ENCODE measurements at places on chromosomes 3 and 15.

- DNase-seq = peak; percentile 100
These were observed 72.9 kb upstream of the ATP2C1 start for GRCh38 chr3:130820976-130821375.

DNA sequence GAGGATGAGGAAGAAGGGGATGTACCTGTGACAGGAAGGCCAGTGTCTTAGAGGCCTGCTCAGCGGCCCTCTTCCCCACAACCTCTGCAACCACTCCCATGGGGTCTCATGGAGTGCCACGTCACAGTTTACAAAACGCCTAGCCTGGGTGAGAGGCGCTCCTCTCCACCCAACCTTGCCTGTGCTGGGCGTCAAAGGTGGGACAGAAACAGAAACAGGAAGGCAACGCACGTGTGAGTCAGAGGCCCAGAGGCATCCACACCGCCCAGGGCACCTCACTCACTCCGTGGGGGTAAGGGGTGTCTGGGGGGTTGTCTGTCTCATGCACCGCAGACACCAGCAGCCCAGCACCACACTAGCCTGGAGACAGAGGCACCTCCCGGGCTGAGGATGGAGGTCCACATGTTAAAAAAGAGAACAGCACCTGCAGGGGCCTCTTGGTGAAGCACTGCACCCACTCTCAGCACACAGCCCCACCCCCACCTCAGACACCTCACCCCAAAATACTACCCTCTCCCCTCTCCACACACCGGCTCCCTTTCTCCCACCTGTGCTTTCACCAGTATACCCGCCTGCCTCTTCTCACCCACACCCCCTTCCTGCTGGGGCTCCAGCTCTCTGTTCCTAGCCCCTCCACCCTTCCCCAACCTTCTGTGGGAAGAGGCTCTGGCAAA, 4.7 kb upstream of the CALML4 start:
- no peak for DNase-seq

GRCh38 chr15:51702710-51703109, 21.4 kb downstream of the SCG3 start:
- no peak for DNase-seq

GRCh38 chr15:26842391-26842790, 24.5 kb upstream of the GABRA5 start:
- DNase-seq = no peak

- no peak for DNase-seq
These were observed 32.2 kb downstream of the SLC41A3 start for GRCh38 chr3:126051741-126052140.

- DNase-seq = peak; percentile 37
These were observed 531 bp downstream of the LZTFL1 start for GRCh38 chr3:45841420-45841756.

All from inflammatory macrophage treated with lipopolysaccharide for 1 hour (primary cell).